Hematopoietic multipotent progenitor cell (in vitro differentiated cells): ENCODE measurements at places on chromosomes 1 and 21.

- DNase-seq: no peak
Measured at GRCh38 chr1:70633004-70633403, 221.9 kb downstream of the CTH start.

- no peak for DNase-seq
Measured at GRCh38 chr21:45888386-45889009, 93.1 kb upstream of the COL6A1 start.

GRCh38 chr1:153872934-153873333 is 49.8 kb downstream of the GATAD2B start:
- DNase-seq: no peak

DNA sequence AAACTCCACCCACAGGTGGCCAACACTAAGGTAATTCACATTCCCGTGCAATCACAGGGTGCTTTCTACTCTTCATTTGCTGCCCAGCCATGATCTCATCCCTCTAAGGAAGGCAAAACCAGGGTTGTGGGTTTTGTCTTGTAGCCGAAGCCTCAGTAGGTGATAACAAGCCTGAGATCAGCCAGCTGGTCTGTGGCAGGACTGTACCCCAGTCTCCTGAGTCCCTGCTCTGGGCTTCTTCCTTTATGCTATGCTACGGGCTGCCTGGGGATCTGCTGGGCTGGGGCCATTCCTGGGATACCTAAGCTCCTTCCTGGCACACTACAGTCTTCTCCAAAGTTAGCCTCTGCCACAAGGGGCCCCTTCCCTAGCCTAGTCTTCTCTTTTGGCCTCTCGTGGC is 9.8 kb downstream of the PPFIA4 start:
- DNase-seq: no peak

DNA sequence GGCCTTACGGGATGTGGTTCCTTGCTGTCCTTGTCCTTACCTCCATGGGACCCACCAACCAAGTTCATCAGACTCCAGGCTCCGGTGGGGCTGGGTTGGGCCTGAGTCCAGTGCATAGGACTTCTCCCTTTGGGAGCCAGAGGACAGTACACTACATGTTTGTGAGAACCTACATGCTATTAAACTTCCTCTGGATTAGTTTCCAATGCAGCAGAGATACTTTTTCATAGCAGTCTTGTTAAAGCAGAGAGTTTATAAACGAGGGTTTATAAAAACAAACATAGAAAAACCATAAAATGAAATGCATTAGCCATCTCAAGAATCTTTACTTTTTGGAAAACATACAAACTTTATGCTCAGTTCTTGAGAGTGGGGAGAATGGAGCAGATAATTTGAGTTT is 33.4 kb downstream of the INKA2 start:
- DNase-seq: no peak

DNA sequence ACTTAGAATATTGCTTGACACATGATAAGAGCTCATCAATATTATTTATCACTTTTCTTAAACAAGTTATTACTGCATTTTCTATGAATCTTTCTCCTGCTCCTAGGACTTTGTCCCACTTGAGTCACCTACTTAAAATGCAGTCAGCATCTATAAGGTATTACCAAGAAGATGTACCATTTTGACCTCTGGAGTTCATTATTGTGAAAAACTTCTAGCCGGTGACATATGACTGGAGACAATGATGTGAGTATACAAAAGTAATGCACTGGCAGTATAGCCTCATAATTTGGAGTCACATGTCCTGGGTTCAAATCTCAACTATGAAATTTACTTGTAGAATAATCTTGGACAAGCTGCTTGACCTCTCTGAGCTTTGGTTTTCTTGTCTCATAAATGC is 278.5 kb downstream of the PLPP3 start:
- no peak for DNase-seq

- no peak for DNase-seq
Measured at GRCh38 chr1:43729816-43730463, 22.6 kb downstream of the ST3GAL3 start.

GRCh38 chr1:13826591-13826990 is 126.6 kb downstream of the PRDM2 start:
- DNase-seq: no peak
